Suppressor macrophage treated with lipopolysaccharide for 1 hour (primary cell): ENCODE measurements at places on chromosomes 11 and 22.

DNA sequence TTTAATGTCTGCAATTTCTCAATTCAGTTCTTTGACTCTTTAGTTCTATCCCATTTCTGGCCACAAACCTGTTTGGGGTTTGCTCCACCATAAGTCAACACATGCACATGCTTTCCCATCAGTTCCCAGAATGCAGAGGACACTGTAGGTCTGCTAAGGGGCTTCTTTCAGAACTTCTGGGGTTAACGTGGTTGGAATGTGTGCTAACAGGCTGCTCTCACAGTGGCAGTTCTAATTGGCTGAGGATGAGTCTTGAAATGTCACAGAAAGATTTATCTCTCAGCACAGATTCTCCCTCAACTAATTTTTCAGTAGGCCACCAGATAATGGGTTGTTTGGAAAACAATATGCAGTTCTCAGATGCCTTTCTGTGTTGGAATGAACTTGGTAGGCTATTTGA is 703.4 kb downstream of the NTM start:
- DNase-seq, result no peak

- DNase-seq, result no peak
Measured at GRCh38 chr11:624705-625635, at the start of gene CDHR5. Gene CDHR5 (minus strand): TSS chr11:624955. CDS start chr11:624902, 53 bp downstream.

DNA sequence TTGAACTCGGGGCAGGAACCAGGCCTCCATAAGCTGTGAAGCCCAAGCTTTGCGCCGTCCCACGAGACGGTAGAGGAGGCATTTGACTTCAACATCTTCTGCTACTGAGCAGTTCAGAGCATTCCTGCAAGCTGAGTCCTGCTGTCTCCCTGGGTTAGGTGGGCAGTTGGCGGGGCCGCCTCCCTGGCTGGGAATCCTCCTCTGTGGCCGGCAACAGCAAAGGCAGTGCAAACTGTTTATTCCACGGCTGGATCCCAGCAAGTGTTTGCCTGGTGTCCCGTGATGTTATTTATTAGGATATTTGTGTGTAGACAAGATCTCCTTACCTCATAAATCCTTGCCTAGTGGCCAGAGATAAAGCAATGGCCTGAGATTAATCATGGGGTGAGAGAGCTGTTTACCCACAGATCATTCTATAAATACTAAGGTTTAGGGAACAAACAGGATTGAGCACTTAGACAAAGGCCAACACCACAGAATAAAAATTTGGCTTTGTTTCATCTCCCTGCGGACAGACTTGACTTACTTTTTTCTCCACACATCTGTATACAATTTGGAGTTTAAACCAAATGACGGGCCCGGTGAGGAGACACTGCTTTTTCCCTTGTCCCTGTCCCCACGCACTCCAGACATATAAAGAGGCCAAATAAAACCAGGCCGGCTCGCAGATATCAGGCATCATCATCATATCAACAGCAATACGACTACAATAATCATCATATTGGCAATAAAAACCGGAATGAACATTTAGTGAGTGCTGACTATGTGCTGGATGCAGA is 63.4 kb downstream of the NAT10 start:
- DNase-seq, result no peak

- DNase-seq, result no peak
Measured at GRCh38 chr11:70292166-70292565, 21.7 kb downstream of the PPFIA1 start.

GRCh38 chr11:17578958-17579357 is 31.9 kb downstream of the OTOG start:
- no peak for DNase-seq

- no peak for DNase-seq
Measured at GRCh38 chr11:109130910-109131309, 291.1 kb upstream of the C11orf87 start.

DNA sequence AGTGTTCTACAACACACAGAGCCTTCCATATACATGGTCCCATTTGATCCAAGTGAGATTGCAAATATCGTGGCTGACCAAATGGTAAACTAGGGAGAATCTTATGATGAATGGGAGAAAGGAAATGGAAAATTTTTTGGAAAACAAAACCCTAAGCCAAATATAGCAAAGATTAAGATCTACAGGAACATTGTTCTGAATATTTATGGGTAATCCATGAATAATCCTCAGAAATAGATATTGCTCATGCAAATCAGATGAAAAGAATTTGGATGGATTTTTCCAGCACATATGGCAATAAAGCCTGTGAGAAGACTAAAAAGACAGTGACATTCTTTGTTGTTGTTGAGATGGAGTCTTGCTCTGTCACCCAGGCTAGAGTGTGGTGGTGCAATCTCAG is 21.7 kb upstream of the PRDM10 start:
- DNase-seq, result no peak

- peak; percentile 81 for DNase-seq
Measured at GRCh38 chr22:45318168-45318557, 8.4 kb downstream of the FAM118A start.
